ENCODE measurements at places on chromosomes 7 and 10.

DNA sequence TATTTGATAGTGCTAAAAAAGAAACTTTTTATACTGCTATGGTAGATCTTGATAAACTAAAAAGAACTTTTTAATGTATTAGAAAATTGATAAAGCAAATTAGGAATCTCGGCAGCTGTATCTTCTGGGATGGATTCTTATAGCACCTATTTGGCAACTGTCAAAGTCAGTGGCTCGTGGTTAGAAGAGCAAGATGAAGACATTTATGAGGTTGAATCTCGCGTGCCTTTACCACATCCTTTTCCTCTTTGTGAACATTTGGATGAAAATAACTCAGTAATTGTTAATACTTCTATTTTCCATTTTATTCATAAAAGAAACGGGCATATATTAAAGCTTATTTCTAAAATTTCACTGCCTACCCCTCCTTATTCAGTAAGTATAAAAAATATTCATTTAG is 76.2 kb downstream of the CYP51A1 start:
- DNase-seq: peak; percentile 53

DNA sequence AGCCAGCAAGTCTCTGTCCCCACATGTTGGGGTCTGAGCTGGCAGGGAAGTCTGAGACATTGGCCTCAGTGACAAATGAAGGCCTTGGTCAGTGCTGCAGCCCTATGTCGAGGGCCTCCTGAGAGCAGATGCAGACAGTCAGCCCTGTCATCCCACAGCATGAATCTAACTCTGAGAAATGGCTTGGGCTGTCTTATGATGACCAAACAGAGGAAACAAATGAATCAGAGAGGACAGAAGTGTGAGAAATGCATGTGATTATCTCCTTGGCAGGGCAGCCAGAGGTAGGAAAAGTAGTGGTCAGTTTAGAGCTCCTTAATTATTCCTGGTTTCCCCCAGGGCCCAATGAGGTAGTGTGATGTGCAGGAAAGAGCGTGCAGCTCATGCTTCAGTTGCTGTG is 287.6 kb downstream of the SORCS3 start:
- DNase-seq: no peak

DNA sequence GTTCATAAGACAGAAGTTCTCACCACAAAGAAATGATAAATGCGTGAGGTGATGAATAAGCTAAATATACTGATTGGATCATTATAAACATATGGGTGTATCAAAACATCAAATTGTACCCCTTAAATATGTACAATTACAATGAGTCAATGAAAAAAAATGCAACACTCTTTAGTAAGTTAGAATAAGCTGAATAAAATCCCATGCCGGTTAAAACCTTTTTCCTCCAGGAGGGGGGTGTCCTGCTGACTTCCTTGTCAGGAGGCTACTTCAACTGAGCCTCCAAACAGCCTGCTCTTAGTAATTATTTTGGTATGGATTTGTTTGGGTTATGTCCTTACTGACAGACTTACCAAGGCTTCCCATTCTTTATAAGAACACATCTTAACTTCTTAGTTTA is 649.1 kb downstream of the INHBA start:
- DNase-seq: no peak

- DNase-seq: peak; percentile 17
Measured at GRCh38 chr7:66140924-66141323, 26.3 kb downstream of the CRCP start.

DNA sequence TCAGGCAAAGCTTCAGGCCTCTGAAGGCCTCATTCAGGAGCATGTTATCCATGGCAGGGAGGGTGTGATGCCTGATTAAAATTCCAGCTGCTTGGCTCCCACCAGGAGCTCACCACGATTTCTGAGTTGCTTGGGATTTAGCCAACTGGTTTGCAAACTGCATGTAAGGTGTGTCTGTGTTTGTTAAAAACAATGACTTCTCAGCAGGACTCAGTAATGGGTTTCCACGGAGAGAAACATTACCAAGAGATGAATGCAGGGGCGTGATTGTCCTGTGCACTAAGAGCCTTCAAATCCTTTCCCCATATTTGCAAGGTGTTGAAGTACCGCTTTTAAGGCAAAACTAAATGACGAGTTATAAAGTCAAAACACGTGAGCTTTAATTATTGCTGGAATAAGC is 88.8 kb upstream of the BTBD16 start:
- DNase-seq: no peak

DNA sequence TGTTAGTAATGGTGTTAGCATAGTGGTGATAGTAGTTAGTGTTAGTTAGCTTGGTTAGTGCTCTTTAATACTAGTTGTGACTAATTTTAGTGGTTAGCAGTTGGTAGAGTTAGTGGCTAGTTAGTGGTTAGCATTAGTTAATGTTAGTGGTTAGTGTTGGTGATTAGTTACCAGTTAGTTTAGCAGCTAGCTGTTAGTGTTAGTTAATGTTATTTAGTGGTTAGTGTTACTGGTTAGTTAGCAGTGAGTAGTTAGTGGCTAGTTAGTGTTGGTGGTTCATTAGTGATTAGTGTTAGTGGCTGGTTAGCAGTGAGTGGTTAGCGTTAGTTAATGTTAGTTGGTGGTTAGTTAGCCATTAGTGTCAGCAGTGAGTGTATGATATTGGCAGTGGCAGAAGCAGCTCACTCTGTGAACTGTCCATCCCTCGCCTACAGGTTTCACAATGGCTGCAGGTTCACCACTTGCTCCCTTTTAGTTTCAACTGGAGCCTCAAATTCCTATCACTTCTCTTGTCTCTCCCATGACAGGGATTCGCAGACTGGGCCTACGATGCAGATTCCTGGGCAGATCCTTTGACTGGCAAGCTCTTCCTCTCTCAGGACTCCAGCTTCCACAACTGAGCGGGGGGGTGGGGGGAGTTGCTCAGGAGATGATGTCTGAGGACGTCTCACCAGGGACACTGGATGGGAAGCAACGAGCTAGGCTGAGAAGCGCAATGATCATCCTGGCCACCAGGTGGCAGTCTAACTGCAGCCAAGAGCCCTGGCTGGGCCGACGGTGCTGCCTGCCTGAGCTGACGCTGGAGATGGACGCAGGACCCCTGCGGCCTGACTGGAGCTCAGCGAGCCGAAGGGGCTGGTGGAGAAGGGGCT is 19.5 kb downstream of the GHRHR start:
- peak; percentile 80 for DNase-seq

- peak; percentile 81 for DNase-seq
Measured at GRCh38 chr10:64041185-64041988, 520.2 kb downstream of the REEP3 start.

DNA sequence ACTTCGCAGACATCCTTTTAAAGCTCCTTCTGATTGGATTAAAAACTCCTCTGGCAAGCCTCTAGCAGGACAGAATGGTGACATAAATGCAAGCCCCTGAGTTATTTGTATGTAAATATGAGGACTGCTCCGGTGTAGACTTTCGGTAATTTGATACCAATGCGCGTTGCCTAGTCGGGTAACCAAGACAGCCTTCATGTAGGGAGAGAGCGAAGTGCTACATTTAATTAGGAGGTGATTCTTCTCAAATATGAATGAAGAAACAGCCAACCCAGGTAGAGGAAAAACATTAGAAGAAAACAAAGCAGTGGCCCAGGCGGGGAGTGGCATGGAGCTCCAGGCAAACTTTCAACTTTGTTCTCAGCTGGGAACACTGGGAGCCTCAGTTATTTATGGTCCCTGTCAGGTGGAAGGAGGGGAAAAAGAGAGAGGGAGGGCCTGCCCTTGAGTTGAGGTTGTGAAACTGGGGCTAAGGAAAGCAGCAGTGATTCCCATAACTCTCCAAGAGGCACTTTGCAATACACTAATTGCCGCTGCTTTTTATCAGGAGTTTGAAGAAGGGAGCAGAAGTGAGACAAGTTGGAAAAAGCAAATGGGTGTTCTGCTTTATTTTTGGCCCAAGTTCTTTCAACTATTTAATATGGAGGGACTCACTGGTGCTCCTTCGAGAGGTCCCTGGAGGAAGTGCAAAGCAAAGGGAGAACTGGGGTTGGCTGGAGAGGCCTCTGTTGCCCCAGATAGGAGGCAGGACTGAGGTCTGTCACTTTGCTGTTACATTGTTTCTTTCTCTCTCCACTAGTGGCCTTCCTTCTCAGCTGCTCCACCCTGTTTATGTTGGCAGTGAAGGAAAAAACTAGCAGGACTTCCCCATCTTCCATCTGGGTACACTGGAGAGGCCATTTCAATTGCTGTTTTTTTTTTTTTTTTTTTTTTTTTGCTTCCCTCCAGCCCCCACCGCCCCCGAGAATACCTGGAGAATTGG is 234.6 kb upstream of the CCDC6 start:
- DNase-seq: no peak

- DNase-seq: no peak
Measured at GRCh38 chr10:30832001-30832748, 199.5 kb downstream of the ZNF438 start.

- DNase-seq: no peak
Measured at GRCh38 chr7:155533120-155533826, 13.1 kb downstream of the CNPY1 start.

DNA sequence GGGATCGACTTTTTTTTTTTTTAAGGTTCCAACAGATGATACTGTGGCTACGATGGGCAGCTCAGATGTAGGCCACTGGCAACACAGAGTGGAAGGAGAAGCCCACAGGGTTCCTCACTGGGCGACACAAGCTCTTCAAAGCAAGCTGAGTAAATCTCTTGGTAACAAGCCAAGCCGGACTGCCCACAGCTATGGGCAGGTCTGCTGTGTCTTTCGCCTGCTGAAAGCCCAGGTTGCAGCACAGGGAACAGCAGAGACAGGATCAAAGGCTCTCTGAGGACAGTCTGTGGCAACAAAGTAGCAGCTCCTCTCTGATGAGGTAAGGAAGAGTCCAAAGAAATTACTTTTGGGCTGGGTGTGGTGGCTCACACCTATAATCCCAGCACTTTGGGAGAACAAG is 83.6 kb downstream of the KCNMA1 start:
- DNase-seq: peak; percentile 10

DNA sequence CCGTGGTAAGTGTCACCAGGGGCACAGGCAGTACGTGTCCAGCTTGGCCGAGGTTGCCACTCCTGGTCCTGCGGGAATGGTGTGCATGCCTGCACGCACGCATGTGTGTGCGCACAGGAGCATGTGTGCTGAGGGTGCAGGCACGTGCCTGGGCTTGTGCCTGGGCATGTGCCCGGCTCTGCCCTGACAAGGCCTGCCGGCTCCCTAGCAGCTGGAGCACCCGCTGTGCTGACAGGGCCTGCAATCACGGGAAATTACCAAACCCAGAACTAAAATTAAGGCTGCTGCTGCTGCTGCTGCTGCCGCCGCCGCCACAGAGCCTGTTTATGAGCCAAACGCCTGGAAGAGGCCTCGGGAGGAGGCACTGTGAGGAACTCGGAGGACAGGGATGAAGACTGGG is 28.7 kb downstream of the GHRHR start:
- no peak for DNase-seq

GRCh38 chr10:22229802-22230157 is 12.0 kb upstream of the EBLN1 start:
- DNase-seq: peak; percentile 5

- no peak for DNase-seq
Measured at GRCh38 chr10:24879861-24880260, 72.5 kb downstream of the PRTFDC1 start.

DNA sequence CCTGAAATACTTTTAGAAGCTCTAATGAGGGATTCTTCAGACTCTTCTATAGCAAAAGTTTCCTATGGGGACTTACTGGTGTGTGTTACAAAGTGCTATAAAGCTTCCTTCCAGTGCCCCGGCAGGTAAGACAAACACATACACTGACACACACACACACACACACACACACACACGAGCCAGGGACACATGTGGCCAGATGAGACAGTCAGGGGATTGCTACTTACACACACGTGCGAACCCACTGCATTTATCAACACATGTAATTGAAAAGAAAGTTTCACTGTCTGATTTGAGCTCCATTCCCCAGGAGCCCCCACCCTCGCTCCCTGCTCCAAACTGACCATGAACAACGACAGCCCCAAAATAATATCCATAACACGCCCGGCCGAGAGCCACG is 119.8 kb downstream of the PRPF18 start:
- DNase-seq: no peak

- DNase-seq: no peak
Measured at GRCh38 chr7:150947761-150948651, 30.1 kb downstream of the KCNH2 start.
